Bronchial epithelial cell (primary cell): ENCODE measurements at places on chromosomes 4 and X. TPM values are rescaled to one million over a fixed set of nuclear protein-coding genes. Genes with fewer than 3 reads are reported as not detected.
A peak's percentile ranks its signal among the peaks of the same experiment; 100 is the strongest.

Gene GPR119
- total RNA-seq = not detected in 2 replicates

Gene DMD
- 4.0 and 4.5 TPM in 2 replicates for total RNA-seq

Gene GRIA3
- 0.26 and 0.51 TPM in 2 replicates for total RNA-seq

Gene MAP7D2
- under 0.01 and 0.38 TPM in 2 replicates for total RNA-seq

Gene NLGN3
- under 0.01 TPM in 2 replicates for total RNA-seq

Gene SYTL4
- total RNA-seq = 0.26 and 0.77 TPM in 2 replicates

Gene SLC6A14
- total RNA-seq = 31.3 and 111 TPM in 2 replicates

Gene NPY1R
- total RNA-seq = 0.26 TPM in 1 of 2 replicates, not detected in the other

GRCh38 chr4:1986578-1987210, 22.1 kb downstream of the NELFA start:
- no peak for DNase-seq

- no peak for DNase-seq
These were observed 35.5 kb upstream of the SMAD1 start for GRCh38 chr4:145446184-145446583.

GRCh38 chr4:190121759-190122158, 51.8 kb upstream of the DUX4 start:
- no peak for DNase-seq

DNA sequence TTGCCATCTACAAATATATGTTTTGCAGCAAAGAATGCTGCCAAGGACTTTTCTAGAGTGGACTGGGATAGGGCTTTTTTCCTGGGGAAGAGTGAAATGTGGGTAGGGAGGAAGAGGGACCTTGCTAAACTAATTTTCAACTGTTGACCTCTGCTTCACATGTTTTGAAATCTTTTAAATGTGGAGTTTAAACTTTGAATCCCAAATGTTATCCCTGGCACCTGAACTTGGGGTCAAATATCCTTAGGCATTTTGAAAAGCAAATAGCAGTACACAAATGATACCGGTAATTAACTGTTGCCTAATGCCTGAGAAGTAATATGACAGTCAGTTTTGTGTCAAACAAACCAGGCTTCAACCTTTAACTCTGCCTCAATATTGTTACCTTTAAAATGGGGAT, 7.3 kb upstream of the AR start:
- no peak for DNase-seq

DNA sequence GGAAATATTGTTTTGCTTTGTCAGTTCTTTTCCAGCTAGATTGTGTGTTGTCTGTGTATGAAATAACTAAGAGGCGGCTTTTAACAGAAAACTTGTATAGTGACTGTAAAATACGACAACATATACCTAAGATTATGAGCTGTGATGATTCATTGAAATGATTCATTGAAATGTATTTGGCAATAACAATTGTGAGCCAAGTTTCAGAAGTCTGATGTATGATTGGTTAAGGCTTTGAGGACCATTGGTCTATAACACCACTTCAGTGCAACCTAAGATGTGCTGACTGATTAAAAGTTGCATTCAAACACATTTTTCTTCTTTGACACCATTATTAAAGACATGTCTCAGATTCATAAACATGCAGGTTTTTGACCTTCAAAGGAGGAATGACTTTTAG, 76.6 kb downstream of the PTPN13 start:
- peak; percentile 99 for DNase-seq

GRCh38 chrX:18640686-18641085, 31.2 kb downstream of the RS1 start:
- DNase-seq = no peak

DNA sequence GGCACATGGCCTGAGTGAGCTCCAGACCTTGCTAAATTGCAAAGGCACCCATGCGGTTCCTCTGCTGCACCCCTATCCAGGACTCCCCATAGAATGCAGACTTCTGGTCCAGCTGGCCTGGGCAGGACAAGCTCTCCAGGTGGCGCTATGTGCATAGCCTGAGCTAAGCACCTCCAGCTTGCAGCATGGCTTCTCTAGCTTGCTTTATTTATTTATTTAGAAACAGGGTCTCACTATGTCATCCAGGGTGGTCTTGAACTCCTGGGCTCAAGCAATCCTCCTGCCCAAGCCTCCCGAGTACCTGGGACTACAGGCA, 5.5 kb upstream of the WFS1 start:
- peak; percentile 29 for DNase-seq

DNA sequence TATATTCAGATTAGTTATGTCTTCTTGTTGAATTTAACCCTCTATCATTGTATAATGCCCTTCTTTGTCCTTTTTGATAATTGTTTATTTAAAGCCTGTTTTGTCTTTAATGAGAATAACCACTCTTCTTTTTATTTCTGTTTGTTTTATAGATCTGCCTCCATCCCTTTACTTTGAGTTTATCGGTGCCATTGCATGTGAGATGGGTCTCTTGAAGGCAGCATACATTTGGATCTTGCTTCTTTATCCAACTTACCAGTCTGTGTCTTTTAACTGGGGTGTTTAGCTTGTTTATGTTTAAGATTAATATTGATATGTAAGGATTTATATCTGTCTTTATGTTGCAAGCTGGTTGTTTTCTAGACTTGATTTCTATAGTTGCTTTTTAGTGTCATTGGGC, 115.8 kb downstream of the RTL3 start:
- no peak for DNase-seq

GRCh38 chrX:17285983-17286382, 89.0 kb upstream of the NHS start:
- no peak for DNase-seq

DNA sequence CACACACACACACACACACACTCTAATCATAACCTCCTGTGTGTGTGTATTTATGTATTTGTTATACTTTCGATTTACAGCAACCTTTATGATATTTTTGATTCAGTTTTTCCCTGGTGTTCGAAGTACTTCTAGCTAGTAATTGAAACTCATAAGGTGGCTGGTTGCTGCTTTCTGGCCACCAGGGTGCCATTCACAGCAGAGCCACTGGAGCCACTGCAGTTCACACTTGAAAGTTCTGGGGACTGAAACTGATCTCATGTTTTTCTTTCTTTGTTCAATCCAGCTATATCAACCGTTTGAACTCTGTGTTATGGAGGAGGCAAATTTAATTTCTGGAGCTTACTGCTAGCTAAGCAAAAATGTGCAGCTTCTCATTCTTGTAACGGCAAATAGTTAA, 419.4 kb downstream of the ADGRL3 start:
- DNase-seq = no peak

DNA sequence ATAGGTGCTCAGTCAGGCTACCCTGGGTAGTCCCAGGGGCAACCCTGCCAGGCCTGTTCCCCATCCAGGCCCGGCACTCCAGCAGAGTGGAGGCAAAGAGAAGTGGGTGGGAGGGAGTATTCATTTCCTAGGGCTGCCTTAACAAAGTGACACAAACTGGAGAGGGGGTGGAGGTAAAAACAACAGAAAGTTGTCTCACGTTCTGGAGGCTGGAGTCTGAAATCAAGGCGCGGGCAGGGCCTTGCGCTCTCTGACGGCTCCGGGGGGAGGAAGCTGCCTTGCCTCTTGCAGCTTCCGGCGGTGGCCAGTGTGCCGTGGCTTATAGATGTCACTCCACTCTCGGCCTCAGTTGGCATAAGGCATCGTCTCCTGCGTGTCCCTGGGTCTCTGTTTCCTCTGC, 90.8 kb downstream of the DCTD start:
- no peak for DNase-seq
